ENCODE measurements at places on chromosomes 7 and 10. TPM values are rescaled to one million over a fixed set of nuclear protein-coding genes. Genes with fewer than 3 reads are reported as not detected.

The TDRD1 gene
- 0.41 TPM for total RNA-seq

The CRHR2 gene
- 0.41 TPM for total RNA-seq

The SNCG gene
- total RNA-seq, result 1.6 TPM

The GGCT gene
- total RNA-seq, result 23.2 TPM

The TMEM178B gene
- 53.0 TPM for total RNA-seq
